Activated B cell treated with CpG ODN at 0.5 μM for 24 hours (primary cell): ENCODE measurements at places on chromosomes 16 and 17.

GRCh38 chr16:11242658-11243057, 13.3 kb downstream of the SOCS1 start:
- no peak overlapping the region for H3K27ac ChIP-seq
- no peak for DNase-seq
- H3K27me3 ChIP-seq = no peaks in the 10 kb centered on the region
- peaks cover 4% of the 10 kb centered on the region for H3K4me1 ChIP-seq
- no peaks in the 10 kb centered on the region for H3K36me3 ChIP-seq

GRCh38 chr16:19309178-19309577, 23.6 kb downstream of the CLEC19A start:
- H3K27me3 ChIP-seq = no peaks in the 10 kb centered on the region
- no peak overlapping the region for H3K4me3 ChIP-seq
- H3K27ac ChIP-seq = no peak overlapping the region
- DNase-seq = no peak

- H3K27ac ChIP-seq = no peak overlapping the region
- peaks cover 63% of the 10 kb centered on the region for H3K36me3 ChIP-seq
- no peak overlapping the region for H3K4me3 ChIP-seq
- H3K27me3 ChIP-seq = no peaks in the 10 kb centered on the region
These were observed 10.1 kb downstream of the C16orf90 start for GRCh38 chr16:3485097-3485745.

DNA sequence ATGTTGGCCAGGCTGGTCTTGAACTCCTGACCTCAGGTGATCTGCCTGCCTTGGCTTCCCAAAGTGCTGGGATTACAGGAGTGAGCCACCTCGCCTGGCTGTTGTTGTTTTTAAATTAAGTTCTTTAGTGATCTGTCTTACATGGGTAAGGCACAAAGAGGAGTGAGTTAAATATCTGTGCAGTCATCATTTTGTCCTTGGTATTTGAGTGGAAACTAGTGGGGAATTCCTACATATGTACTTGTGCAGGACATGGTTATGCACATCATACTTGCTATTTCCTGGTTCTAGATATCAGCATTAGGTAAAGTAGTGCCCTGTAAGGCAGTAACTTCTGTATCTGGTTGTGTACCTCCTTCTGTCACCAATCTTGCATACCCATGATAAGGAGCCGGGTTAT, 3.7 kb downstream of the KPNB1 start:
- H3K27me3 ChIP-seq = no peaks in the 10 kb centered on the region
- peak overlapping the region; percentile 26 for H3K27ac ChIP-seq
- peaks cover 62% of the 10 kb centered on the region for H3K4me1 ChIP-seq
- H3K36me3 ChIP-seq = peaks cover 77% of the 10 kb centered on the region
- H3K4me3 ChIP-seq = no peak overlapping the region
- no peak for DNase-seq

GRCh38 chr16:74019612-74020011, 277.0 kb upstream of the PSMD7 start:
- peaks cover 2% of the 10 kb centered on the region for H3K27me3 ChIP-seq
- DNase-seq = no peak
- no peak overlapping the region for H3K4me3 ChIP-seq
